ENCODE measurements at places on chromosomes 2 and 18.

GRCh38 chr2:58616961-58617360 is 375.8 kb upstream of the FANCL start:
- no peak for ATAC-seq

DNA sequence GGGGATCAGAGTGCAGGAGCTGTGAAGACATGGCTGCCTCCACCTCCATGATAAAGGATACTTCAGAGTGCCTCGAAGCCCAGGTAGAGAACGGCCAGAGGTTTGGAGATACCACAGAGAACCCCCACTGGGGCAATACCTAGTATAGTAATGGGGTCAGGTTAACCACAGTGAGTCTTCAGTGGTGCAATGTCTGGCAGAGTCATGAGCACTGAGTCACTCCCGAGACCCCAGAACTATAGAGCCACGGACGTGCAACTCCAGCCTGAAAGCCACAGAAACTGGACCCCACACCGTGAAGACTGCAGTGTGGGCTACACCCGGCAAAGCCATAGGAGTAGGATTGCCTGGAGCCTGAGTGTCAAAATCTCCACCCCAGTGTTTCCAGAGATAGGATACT is 746.6 kb downstream of the CBLN2 start:
- ATAC-seq = no peak

DNA sequence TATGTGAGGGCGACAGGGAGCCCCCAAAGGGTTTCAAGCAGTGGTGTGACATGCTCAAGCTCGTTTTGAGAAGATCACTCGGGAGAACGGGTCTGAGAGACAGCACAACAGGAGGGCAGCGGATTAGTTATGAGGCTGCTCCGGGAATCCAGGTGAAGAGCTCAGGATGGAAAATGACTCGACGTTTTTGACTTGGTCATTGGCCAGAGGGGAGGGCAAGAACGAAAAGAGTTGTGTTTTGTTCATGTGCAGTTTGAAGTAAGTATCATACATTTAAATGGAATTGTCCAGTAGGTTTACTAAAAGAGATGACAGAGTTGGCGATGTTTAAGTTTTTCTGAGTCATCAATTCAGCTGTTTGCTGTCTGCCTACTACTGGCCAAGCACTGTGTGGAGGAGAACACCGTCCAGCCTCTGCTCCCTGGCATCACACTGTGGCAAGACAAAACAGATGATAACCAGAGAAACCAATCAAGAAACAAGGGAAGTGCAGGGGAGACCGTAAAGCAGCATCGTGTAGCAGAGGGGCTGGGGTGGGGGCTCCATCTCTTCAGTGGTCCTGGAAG is 25.3 kb upstream of the ANXA4 start:
- no peak for ATAC-seq

DNA sequence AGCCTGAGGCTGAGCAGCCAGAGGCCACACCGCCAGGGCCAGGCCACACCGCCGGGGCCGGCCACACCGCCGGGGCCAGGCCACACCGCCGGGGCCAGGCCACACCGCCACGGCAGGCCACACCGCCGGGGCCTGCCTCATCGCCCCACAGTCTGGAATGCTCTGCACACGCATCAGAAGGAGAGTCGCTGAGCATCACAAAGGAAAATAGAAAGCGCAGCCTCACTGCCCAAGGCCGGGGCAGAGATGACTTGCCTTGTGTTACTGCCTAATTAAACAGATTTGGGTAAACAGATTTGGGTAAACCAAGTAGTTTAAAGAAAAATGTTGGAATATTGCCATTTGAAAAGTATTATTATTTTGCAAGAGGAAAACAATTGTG is 10.4 kb upstream of the NFATC1 start:
- ATAC-seq = no peak

DNA sequence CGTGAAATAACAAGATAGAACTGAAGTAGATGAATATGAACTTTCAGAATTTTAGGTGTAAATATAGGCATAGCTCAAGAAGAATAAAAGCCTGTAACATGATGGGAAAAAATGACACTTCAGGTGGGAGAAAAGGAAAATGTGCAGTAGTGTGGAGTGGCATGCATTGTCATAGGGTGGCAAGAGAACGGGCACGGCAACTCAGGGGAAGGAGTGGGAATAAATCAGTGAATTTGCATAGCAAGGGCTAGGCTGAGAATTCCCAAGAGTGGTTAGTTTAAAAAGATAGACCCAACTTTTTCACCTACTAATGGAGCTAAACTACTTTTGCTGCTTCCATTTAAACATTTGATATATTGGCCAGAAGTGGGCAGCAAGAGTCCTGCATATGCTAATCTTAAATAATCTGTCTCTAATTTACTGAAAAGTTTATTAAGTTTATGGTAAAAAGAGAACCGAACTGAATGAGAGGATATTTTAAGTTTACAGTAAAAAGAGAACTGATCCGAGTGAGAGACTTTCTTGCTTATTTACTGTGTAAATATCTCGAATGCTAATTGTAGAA is 228.1 kb downstream of the CTNNA2 start:
- ATAC-seq = peak; percentile 41

DNA sequence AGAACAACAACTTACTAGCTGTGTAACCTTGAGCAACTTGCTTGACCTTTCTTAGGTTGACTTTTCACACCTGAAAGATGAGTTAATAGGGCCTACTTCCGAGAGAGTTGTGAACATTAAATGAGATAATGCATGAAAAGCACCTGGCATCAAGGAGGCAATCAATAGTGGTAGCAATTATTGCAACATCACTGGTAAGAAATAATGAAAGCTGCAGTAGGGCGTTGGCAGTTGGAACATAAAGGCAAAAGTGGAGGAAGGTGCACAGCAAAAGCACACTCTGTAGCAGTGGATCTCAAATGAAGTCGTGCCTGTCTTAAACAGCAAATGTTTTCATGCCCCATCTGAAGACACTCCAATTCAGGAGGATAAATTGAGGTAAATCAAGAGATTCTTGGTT is 178.9 kb upstream of the VRK2 start:
- ATAC-seq = no peak

GRCh38 chr2:72108121-72108520 is 39.5 kb downstream of the CYP26B1 start:
- no peak for ATAC-seq

All from motor neuron (in vitro differentiated cells).